Hippocampal formation (tissue), 2 donors: ENCODE measurements at places on chromosomes 4 and X.

DNA sequence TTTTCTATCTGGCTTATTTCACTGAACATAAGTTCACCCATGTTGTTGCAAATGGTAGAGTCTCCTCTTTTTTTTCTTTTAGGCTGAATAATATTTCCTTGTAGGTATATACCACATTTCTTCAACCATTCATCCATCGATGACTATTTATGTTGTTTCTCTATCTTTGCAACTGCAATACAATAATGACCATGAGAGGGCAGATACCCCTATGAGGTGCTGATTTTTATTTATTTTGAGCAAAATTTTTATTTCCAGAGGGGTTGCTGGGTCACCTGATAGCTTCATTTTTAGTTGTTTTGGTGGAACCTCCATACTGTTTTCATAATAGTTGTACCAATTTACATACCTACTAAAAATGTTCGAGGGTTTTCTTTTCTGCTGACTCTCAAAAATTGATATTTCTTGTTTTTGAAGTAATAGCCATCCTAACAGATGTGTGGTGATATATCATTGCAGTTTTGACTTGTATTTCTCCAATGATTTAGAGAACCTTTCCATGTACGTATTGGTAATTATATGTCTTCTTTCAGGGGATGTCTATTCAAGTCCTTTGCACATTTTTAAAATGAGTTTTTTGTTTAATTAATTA lies 1697.0 kb downstream of the PCDH7 start:
- DNase-seq = no peak

- DNase-seq = no peak
These were observed 301.1 kb downstream of the FRMPD4 start for GRCh38 chrX:12439416-12439815.

DNA sequence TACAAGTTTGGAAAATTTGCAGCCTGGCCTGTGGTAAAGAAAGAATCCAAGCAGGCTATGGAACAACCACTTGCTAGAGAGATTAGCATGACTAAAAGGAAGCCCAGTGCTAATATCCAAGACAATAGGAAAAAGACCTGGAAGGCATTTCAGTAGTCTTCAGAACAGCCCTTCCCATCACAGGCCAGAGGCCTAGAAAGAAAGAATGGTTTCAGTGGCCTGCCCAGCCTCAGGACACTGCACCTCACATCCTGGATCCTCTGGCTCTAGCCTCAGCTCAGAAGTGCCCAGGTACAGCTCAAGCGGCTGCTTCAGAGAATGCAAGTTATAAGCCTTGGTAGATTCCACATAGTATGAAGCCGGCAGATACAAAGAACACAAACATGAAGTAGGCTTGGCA lies 449.8 kb upstream of the AR start:
- no peak for DNase-seq

DNA sequence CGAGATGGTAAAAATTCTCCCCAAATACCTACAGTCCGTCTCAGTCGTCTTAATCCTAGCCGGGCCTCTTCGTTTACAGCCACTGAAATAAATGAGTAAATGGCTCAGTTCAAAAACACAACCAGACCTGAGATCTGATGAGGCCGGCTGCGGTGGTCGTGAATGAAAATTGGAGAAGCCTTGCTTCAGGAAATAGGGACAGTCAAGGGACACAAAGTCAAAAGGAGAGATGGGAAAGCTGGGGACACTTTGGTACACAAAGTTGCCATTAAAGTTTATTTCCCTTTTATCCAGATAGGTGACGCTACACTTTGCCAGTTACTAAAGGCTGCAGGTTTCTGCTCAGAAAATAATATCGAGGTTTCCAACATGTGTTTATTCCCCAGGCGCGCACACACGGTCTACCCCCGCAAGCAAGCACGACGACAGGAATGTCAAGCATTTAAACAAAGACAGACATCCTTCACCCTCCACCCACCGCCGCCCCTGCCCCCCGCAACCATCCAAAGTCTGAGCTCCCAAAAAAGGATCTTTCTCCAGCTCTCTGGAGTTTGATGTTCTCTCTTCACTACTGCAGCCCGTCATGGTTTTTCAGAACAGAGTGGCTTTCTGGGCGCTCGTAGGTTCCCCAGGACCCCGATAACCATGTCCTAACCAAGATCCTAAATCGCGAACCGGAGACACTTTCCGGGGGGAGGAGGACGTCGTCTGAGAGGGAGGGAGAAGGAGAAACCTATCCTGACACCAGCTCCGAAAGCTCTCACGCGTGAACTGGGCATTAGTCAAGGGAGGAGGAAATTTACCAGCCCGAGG lies 1.3 kb upstream of the PCDH7 start:
- DNase-seq = no peak

- DNase-seq = no peak
These were observed 44.1 kb upstream of the SH3RF1 start for GRCh38 chr4:169314906-169315305.

DNA sequence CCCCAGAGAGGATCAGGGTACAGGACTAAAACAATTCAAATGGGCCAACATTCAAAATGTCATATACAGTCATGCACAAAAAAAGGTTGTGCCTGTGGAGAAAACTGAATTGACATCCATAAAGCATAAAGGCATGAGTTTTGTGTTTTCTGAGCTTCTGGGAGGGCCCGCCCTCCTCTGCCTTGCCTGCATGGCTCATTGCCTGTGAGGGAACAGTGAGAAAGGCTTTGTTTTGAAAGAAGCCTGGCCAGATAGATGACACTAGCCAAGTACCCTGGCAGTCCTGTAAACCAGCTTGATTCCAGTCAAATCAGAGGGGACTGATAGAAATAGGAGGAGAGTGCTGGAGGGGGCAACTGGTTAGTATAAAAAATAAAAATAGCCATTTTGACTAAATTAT lies 194.3 kb downstream of the KIT start:
- peak; percentile 38 for DNase-seq

- no peak for DNase-seq
These were observed 191.9 kb upstream of the SPRY1 start for GRCh38 chr4:123204737-123205136.

- no peak for DNase-seq
These were observed 514.5 kb downstream of the INPP4B start for GRCh38 chr4:142331646-142332045.

- DNase-seq = no peak
These were observed 141.4 kb upstream of the LNX1 start for GRCh38 chr4:53732661-53733060.

DNA sequence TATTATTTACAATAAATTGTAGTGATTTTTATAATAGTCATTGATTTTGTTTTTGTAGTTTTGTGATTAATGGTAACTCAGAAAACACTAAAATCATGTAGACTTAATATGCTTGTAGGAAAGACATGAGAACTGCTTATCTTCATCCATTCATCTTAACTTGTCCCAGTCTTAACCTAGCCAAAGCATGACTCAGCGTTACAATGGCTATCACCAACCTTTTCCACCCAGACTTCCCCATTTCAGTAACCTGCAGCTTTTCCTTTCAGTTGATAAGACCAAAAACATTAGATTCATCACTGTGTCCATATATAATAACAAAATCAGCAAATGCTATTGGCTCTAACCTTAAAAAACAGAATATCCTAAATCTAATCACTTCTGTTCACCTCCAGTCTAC lies 106.2 kb upstream of the KLF8 start:
- no peak for DNase-seq

DNA sequence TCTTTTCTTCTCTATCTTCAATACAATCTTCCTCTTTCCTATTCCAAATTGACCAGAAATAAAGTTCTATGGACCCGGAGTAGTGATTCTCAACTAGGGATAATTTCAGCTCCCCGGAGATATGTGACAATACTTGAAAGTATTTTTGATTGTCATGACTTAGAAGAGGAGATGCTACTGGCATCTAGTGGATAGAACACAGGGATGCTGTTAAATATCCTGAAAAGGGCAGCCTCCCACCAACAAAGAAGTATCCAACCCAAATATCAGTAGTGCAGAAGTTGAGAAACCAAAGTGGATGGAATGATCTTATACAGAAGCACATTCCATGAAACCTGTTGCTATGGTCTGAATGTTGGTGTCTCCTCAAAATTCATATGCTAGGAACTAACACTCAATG lies 65.7 kb upstream of the NDST3 start:
- DNase-seq = no peak

DNA sequence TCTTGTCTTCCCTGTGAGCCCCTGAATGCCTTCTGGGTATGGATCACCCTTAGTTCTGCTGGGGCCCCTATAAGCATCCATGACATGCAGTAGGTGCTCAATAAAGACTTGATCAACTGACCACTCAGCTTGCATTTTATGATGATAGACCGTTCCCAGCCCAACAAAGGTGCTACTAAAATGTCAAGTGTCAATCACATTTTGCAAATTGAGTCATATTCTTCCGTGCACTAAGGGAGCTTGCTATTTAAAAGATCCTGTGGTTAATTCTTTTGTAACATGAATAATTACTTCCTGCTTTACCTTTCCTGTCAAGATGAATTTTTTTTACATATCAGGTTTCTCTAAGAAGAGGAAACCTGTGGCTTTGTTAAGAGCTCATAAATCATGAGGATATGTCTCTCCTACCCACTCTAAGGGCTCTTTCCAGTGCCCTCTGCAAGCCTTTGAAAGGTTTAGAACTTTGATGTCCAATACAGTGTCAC lies 47.6 kb downstream of the SH3KBP1 start:
- DNase-seq = no peak

DNA sequence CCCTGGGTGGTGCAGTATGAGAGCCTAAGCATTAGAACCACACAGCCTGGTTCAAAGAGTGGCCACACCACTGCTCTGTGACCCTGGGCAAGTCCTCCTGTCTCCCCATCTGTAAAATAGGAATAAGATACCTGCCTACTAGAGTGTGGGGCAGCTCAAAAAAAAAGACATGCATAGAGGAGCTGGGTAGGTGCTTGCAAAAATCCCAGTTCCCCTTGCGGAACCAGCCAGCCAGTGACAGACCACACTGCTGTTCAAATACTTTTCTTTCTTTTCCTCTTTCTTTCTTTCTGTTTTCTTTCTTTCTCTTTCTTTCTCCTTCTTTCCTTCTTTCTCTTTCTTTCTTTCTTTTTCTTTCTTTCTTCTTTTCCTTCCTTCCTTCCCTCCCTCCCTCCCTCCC lies 63.0 kb upstream of the TRIM2 start:
- DNase-seq = no peak

DNA sequence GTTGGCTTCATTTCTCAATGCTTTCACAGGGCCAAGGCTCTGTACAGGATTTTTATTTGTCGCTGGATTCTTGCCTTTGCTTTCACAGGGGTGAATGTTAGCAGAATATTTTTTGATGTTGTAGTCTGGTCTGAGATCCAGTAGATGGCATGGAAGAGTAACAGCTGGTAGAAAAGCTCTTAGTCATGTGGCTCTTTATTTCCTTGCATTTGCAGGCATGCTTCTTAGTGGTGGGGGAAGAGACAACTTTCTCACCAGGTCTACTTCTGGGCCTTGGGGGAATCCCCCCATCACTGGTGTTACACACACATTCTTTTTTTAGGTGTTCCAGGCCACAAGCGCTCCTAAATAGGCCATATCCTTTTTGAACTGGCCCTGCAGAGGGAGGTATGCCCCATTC lies 58.2 kb upstream of the DKK2 start:
- DNase-seq = no peak

- DNase-seq = no peak
These were observed 209.7 kb upstream of the PRPS2 start for GRCh38 chrX:12581546-12581945.

DNA sequence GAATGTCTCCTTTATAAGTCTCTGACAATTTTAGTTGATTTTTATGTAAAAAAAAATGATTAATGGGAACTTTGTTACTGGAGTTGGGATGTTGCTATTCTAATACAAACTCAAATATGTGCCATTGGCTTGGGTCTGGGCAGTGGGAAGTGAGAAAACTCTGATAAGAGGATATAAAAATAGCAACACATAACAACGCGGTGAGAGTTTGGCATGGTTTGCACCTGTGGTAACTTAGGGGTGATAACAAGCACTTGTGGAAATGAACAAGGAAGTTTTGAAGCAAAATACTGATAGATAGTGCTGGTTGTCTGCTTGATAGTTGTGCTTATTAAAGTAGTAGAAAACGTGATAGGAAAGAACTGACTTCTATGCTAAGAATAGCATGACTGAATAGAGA lies 743.3 kb upstream of the AGA start:
- DNase-seq = no peak

- DNase-seq = no peak
These were observed 54.0 kb upstream of the EGFL6 start for GRCh38 chrX:13515211-13515930.

DNA sequence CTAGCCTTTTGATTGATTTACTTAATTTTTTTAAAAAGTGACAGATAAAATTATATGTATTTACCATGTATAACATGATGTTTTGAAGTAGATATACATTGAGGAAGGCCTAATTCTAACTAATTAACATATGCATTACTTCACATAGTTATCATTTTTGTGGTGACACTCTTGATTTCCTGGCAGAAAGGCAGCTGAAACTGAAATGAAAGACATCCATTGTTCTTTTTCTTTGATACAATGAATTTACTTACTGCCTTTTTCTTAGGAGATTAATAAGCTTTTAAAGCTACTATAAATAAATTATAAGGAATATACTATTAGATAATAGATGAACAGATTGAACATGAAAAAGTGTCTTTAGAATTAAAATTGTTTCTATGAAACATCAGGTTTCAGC lies 26.7 kb downstream of the ANKRD50 start:
- no peak for DNase-seq

DNA sequence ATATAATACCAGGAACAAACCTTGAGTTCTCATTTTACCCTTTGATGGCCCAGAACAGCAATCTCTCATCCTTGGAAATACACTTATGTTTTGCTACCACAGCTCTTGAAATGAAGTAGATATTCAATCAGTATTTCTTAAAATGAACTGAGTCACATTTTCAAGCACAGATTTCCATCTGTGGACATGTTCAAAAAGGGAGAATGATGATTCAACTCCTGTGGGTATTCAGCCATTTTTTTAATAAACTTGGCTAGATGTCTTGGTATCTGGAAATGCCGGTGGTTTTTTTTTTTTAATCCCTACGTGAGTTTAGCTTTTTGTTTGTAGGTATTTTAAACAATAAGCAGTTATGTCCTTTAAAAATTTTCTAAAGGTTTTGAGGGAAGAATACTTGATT lies 64.2 kb upstream of the TRPC5OS start:
- DNase-seq = no peak

DNA sequence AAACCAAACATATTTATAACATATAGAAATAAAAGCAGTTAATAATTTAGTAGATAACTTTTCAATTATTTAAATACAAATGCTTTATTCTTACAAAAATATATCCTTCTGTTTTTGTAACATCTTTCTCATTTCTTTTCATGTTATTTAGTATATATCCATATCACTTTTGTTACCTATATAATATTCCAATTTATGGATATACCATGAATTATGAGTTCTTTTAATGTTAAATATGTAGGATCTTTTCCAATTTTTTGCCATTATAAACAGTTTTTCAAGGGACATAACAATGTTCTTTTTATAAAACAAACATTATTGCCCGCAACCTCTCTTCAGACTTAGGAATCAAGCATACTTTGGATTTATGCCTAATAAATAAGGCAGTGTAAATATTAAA lies 151.6 kb downstream of the PRDM5 start:
- DNase-seq = no peak

GRCh38 chrX:12113321-12113720 lies 25.0 kb upstream of the FRMPD4 start:
- no peak for DNase-seq

- no peak for DNase-seq
These were observed 25.3 kb downstream of the BTC start for GRCh38 chr4:74768857-74769525.

GRCh38 chr4:34790131-34790530 lies 1454.2 kb downstream of the ARAP2 start:
- no peak for DNase-seq
